ENCODE measurements at places on chromosomes 2 and 18.

GRCh38 chr2:25926984-25927756 is 48.9 kb upstream of the ASXL2 start:
- no peak for DNase-seq

DNA sequence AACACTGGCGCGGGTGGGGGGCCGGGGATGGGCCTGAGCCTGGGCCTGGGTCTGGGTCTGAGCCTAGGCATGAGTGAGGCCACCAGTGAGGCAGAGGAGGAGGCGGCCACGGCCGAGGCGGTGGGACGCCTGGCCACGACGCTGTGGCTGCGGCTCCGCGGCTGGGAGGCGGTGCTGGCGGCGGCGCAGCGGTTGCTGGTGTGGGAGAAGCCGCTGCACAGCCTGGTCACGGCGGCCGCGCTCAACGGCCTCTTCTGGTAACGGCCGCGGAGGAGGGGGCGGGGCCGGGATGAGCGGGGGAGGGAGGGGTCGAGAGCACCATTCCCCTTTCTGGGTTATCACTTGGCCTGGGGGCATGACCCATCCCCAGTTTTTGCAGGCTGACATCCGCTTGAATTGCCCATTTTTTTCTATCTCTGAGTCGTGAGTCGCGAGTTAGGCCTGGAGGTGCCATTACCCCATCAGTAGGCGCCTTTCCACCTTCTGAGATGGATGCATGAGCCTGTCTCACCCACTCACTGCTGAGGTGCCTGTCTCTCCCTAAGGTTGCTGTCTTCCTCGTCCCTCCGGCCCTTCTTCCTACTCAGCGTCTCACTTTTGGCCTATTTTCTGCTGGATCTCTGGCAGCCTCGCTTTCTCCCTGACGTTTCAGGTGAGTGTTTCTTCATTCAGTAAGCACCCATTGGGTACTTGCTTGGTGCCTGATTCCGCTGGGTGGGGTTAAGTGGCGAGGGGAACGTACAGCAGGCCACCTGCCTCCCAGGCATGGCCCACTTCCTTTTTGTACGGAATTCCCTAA is 501 bp downstream of the RETREG2 start:
- no peak for DNase-seq

- DNase-seq: no peak
Observed at GRCh38 chr2:28333606-28334526, 58.8 kb upstream of the FOSL2 start.

DNA sequence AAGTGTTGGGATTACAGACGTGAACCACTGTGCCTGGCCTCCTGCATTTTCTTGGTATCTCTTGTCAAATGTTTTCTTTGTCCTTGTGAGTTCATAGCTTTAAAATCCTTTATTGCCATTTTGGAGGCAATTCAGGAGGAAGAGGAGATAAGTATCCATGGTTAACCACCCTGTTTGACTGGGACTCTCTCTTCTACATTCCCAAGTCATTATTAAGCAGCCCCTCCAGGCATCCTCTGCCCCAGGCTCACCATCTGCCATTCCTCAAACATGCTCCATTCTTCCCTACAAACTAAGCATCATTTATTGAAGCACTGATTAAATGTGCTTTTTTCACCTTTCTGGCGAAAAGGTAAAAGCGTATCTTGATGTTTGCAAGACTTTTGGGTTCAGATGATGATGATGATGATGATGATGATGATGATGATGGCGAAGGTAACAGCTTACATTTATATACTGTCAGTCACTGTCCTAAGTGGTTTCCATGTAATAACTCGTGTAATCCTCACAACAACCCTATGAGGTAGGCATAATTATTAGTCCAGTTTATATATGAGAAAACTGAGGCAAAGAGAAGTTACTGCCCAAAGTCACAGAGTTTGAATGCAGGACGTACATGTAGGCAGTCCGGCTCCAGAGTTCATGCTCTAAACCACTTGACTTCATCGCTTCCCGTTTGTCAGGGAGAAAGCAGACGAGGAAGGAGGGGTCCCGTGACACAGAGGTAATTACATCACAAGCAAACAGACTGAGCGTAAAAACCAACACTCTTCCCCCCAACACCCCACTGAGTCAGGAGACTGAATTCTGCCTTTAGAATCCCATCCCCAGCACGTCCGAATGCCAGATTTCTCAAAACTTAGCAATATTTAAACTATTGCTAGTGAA is 69.7 kb upstream of the ACKR3 start:
- no peak for DNase-seq

DNA sequence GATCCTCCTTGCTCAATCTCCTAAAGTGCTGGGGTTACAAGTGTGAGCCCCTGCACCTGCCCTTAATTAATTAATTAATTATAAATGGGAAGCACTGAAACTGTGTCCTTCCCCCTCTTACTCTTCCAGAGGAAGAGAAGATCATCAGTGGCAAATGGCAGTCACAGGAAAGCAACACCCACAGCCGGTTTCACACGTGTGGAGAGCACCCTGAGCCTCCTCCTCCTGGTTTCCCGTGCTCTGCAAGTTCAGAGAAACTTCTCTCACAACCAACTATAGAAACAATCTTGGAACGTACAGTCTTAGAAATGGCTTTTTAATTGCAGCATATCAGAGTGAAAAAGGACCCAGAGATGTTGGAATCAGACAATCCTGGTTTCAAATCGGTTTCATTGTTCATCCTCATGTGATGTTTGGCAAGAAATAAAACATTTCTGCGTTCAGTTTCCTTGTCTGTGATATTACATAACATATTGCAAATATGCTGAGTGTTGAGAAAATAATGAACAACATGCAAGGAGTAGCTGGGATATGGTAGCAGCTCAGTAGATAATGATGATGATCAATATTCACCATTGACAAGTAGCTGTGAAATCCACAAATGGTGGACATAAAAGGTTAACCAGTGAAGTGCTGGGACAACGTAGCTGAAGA is 141.0 kb upstream of the KCTD1 start:
- no peak for DNase-seq

DNA sequence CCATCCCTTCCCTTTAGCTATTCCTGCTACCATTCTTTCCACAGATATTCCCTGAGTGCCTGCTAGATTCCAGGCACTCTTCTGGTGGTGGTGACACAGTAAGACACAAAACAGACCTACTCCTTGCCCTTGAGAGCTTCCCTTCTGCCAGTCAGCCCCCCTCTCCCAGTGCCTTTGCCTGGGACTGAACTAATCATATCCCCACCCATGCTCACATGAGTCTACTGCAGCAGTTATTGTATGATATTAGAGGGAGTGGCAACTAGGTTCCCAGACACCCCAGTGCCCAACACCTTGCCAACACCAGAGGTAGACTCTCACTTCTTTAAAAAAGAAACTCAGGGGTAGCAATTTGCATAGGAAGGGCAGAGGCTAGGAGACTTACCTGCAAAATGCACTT is 7.2 kb upstream of the LBH start:
- no peak for DNase-seq

- DNase-seq: no peak
Observed at GRCh38 chr2:121072784-121073183, 212.2 kb downstream of the TFCP2L1 start.

- no peak for DNase-seq
Observed at GRCh38 chr2:233991196-233991595, 59.3 kb upstream of the SPP2 start.

DNA sequence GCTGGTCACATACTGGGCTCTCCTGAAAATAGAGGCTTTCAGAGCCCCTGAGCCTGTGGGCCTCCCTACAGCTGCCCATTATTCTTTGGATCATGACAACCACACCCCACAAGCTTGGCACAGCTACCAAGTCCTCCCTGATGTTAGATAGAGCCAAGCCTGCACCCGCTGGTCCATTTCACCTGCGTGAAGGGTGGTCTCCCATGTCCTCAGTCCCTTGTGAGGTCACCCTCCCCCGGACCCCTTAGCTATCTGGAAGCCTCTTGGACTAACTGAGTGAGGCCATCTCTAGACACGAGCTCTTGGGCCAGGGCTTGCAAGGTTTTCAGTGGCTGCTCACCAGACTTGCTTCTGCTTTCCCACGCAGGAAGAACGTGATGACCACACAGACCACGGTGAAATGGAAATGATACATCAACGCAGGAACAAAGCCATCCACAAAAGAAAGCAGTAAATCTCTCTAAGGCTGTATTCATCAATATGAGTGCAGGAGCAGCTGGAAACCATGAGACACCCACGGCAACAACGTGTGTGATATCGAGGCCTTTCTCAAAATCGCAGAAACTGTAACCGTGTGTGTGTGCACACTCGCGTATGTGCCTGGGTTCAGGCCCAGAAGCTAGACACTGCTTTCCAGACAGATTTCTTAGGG is 10.1 kb upstream of the MAL start:
- peak; percentile 35 for DNase-seq

DNA sequence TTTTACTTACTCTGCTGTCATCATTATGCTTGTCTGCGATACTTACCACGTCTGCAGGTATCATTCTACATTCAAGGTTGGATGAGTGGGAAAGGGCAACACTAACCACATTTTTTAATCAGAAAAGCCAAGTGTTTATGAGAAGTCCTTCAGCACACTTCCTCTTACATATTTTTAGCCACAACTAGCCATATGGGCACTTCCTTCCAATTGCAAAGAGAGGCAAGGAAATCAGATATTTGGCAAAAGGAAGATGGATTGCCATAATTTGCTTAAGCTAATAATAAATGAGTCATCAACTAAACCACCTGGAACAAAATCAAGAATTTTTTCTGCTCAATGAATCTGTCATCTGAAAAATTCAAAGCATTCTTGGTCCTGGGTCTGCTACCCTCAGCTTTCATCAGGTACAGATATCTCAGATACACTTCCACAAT is 16.7 kb upstream of the MRO start:
- DNase-seq: no peak

DNA sequence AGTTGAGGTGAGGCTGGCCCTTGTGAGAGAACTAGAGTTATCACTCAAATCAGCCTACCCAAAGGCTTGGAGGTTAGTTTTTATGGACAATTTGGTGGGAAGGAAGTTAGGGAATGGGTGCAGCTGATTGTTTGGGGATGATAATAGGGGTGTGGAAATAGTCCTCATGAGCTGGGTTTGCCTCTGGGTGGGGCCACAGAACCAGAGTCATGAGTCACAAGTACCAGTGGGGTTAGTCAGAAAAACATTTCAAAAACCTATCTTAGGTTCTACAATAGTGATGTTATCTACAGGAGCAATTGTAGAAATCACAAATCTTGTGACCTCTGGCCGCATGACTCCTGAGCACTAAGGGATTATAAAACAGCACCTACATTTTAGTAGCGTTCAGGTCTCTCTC is 630.1 kb upstream of the PIK3C3 start:
- DNase-seq: no peak

- DNase-seq: no peak
Observed at GRCh38 chr2:224951723-224952481, 90.4 kb downstream of the DOCK10 start.

GRCh38 chr2:237033536-237034060 is 52.1 kb upstream of the COPS8 start:
- no peak for DNase-seq

DNA sequence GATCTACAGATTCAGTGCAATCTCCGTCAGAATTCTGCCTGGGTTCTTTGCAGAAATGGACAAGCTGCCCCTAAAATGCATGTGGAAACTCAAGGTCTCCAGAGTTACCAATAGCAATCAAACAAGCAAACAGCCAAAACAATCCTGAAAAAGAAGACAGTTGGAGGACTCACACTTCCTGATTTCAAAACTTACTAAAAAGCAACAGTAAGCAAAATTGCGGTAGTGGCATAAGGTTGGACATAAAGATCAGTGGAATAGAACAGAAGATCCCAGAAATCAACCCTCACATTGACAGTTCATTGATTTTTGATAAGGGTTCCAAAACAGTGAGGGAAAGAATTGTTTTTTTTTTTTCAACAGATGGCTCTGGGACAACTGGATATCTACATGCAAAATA is 59.7 kb downstream of the NPPC start:
- DNase-seq: no peak

GRCh38 chr2:120978359-120979050 is 242.8 kb downstream of the GLI2 start:
- no peak for DNase-seq

DNA sequence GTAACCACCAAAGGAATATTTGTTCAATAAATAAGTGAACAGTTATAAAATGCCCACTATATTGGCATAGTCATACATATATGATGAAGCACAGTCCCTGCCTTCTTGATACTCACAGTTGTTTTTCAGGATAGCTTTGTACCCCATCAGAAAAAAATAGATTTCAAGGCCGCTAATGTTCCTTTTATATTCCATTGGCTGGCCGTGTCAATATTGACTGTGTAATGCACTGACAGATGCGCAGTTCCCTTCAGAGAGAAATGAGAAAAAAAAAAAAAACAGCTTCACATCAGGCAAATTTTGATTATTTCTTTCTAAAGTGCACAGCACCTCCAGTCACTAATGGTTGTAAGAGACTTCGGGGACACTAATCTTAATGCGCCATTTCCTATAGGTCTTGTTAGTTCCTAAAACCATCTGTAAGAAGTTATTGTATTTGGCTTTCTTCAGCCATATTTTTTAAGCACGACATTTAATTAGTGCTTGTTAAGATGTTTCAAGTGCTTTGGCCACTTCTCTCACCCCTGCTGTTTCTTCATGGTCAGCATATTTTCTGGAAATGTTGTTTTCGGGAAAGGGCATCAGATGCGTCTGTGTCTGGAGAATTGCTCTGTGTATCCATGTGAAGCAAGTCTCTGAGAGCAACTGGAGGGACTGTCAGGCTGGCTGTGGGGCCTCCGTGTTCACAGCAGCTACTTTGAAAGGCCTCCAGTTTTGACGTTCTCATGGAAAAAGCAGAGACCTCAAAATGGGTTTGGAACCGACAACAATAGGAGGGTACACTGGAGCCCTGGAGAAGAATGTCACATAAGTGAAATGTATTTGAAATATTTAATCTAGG is 378.3 kb downstream of the MTX2 start:
- DNase-seq: no peak

- DNase-seq: no peak
Observed at GRCh38 chr18:44309185-44309584, 371.5 kb upstream of the SETBP1 start.

DNA sequence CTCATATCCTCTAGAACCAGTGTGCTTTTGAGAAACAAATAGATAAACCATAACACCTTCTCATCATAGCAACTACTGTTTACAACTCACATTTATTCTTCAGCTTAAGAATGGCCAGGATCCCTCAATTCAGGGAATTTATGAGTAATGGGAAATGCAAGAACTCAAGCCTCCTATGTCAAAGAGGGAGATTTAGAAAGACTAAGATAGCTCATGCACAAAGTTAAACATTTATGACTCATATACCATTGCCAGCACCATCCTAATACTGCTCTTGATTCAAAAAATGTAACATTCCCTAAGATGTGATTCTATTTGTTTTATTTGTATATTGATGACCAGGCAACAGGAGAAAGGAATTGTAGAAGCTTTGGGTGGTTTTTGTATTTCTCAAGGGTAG is 172.8 kb downstream of the CYP26B1 start:
- no peak for DNase-seq

GRCh38 chr2:150020937-150021673 is 433.5 kb upstream of the MMADHC start:
- no peak for DNase-seq

DNA sequence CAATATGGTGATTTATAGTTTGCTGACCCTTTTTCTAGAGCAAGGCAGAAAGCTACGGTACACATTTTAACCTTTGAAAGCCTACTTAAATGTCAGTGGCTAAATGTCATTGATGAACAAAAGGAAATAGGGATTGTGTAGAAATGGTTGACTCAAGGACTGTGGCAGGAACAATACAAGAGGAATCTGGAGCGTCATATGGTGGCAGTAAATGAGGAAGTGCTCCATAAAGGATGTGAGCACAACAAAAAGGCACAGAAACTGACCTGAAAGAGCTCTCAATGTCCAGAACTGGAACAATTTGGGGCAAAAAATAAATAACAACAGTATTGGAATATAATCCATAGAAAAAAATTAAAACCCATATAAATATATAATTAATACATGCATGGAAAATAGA is 443.9 kb upstream of the VRK2 start:
- DNase-seq: no peak

Measured in stimulated activated naive CD8-positive, alpha-beta T cell treated with anti-CD3 and anti-CD28 coated beads, Interleukin-15, amount 100 ng/mL, for 72 hours (primary cell).